GM12864 (cell line): ENCODE measurements at places on chromosomes 2 and 18.

- no peak for DNase-seq
Observed at GRCh38 chr2:50783111-50783510, 248.8 kb downstream of the NRXN1 start.

GRCh38 chr18:31303771-31304170, 14.2 kb upstream of the DSG1 start:
- DNase-seq: no peak

DNA sequence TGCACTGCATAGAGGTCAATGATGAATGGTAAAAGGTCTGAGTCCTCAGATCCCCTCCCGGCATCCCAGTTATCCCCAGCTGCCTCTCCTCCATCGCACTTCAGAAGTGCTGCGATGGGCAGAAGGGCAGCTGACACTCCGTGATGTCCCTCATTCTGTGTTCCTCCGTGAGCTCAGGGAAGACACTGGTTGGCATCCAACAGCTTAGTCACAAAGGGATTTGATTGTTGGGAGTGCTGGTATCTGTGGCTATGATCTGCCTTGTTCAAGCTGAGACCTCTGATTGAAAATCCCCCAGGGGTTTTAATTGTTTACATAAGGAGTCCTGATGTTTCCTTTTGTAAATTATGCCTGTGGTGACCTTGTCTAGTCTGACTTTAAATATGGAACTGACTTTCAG, 19.0 kb upstream of the SAG start:
- DNase-seq: no peak

GRCh38 chr2:140918426-140918825, 1212.4 kb downstream of the LRP1B start:
- no peak for DNase-seq

- no peak for DNase-seq
Observed at GRCh38 chr2:239856620-239857285, 168.4 kb downstream of the NDUFA10 start.

GRCh38 chr2:95050385-95051300, 25.1 kb downstream of the MAL start:
- DNase-seq: no peak

DNA sequence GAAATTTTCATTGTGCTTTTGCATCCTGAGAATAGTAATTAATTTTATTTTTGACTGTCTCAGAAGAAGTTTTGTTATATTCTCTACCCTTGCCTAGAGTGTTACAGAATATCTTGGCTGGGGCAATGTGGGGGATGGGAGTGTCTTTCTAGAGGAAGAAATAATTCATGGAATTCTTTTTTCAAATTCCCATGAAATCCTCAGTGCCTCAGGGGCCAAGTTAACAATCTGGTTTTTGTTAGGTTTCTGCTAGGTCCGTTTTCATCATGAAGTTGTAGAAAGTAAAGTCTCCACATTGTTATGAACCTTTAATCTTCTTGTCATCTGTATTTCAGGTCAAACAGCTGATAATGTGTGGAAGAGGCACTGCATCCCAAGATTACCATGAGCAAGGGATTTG, 145.6 kb upstream of the GYPC start:
- no peak for DNase-seq

- no peak for DNase-seq
Observed at GRCh38 chr18:24009246-24009645, 5.3 kb upstream of the TTC39C start.
